ENCODE measurements at places on chromosomes 5 and 9.

GRCh38 chr9:69671311-69671878 lies 776 bp downstream of the APBA1 start:
- no peak for DNase-seq

- no peak for DNase-seq
Observed at GRCh38 chr5:10420932-10421331, 20.7 kb upstream of the ROPN1L start.

DNA sequence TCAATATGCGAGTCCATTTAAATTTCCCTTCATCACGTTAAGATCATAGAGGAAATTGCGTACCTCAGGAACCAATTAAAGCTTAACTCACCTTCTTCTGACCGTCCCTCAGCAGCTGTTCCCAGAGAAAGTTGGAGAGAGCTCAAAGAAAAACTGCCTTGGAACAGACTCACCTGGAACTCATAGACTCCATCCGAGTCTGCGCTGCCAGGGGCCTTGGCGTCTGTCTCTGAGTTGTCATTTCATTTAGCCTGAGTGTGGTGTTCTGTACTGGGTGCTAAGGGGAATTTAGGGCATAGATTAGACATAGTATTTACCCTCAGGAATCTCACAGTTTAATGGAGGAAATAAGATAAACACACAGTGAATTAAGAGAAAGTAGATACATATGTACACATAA lies 892.7 kb downstream of the TLE1 start:
- DNase-seq = no peak

GRCh38 chr5:155276231-155276630 lies 262.7 kb downstream of the KIF4B start:
- DNase-seq = no peak

GRCh38 chr5:172173564-172174153 lies 14.4 kb downstream of the STK10 start:
- no peak for DNase-seq

DNA sequence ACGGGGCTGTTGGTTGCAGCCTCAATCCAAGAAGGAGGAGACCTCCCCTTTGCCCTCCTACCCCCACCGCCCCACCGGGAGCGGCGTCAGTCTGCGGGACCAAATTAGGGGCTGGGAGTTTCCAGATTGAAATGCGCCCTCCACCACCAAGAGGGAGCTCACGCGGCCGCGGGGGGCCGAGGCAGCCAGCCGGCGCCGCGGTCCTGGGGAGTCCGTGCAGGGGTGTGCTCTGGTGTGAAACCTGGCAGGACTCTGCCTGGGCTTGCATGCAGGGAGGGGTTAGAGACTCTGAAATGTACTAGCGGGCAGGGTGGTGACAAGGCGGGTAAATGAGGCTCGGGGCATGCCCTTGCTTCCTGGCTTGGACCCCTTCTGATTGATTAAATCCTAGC lies 989 bp upstream of the FBN2 start:
- DNase-seq = no peak

DNA sequence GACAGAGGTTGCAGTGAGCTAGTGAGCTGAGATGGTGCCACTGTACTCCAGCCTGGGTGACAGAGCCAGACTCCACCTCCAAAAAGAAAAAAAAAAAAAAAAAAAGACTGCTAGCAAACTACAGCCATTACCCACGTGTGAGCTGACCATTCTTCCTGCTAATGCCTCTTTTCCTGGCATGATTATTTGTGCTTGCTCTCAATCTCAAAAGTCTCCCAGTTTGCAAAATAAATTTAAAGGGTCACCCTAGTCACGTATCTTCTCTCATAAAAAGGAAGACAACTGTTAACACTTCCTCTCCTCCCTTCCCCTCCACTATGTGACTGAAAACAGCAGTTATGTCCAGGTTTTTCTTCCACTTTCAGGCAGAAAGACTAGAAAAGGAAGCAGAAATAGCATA lies 37.2 kb downstream of the TRIM36 start:
- no peak for DNase-seq

- no peak for DNase-seq
Observed at GRCh38 chr5:78552729-78553342, 95.7 kb downstream of the LHFPL2 start.

- DNase-seq = no peak
Observed at GRCh38 chr5:89596821-89597220, 713.8 kb upstream of the MEF2C start.

GRCh38 chr5:179409806-179410205 lies 64.5 kb upstream of the ADAMTS2 start:
- no peak for DNase-seq

- DNase-seq = no peak
Observed at GRCh38 chr5:174011441-174011840, 22.5 kb downstream of the C5orf47 start.

DNA sequence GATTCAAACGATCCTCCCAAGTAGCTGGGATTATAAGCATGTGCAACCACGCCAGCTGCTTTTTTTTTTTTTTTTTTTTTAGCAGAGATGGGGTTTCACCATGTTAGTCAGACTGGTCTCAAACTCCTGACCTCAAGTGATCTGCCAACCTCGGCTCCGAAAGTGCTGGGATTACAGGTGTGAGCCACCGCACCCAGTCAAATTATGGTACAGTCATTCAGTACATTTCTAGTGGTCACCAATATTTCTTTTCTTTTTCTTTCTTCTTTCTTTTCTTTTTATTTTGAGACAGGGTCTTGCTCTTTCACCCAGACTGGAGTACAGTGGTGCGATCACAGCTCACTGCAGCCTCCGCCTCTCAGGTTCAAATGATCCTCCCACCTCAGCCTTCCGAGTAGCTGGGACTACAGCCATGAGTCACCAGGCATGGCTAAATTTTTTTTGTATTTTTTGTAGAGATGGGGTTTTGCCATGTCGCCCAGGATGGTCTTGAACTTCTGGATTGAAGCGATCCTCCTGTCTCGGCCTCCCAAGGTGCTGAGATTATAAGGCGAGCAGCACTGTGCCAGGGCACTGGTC lies 25.4 kb upstream of the DCP2 start:
- no peak for DNase-seq

DNA sequence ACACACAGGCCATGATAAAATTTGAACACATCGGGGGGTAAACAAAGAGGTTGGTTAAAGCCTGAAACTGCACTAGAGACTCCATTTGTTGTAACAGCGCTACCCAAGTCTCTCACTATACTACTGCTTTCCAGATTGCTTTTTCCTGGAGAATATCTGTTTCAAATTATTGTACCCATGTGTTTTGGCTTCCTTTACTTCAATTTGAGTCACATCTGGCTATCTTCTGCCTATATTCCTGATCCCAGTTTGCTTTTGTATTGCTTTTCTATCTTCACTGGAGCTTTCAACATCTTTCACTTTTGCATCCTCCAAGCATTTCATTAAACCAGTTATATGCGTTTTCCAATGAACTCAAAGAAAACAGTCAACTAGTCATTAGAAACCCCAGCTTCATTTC lies 404.7 kb downstream of the MLLT3 start:
- no peak for DNase-seq

All from fibroblast of skin of left quadriceps (primary cell).